Caco-2 (cell line): ENCODE measurements at places on chromosomes 3 and 15. TPM values are rescaled to one million over a fixed set of nuclear protein-coding genes. Genes with fewer than 3 reads are reported as not detected.

PLSCR5 gene
- 0.26 TPM in 1 of 2 replicates, not detected in the other for total RNA-seq

GRCh38 chr15:26867200-26868007 lies 542 bp downstream of the GABRA5 start:
- no peak overlapping the region for H3K27ac ChIP-seq
- H3K36me3 ChIP-seq = no peaks in the 10 kb centered on the region
- no peaks in the 10 kb centered on the region for H3K27me3 ChIP-seq
- no peak for DNase-seq
- no peak overlapping the region for H3K4me3 ChIP-seq

DNA sequence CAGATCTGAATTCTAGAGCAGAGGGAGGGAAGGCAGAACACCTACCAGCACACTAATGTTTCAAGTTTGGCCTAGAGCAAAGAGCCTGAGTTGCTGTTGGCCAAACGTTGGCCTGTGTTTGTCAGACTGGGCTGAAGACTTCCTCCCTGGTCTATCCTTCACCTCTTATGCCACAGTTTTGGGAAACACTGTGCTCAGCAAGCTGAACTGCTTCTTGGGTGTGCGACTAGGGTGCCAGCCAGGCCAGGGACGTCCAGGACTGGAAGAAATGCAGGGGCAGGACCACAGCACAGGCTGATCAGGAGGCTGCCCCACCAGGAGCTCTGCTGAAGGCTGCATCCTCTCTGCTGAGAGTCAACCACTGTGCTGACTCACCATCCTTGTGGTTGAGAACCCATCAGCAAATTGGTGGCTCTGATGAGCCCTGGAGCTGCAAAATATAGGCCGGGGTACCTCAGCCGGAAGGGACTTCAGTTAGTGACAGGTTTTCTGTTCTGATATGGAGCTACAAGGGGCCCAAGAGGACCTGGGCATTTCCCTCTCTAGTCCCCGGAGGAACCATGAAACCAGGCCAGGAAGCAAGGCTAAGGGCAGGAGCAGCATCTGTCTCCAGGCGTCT lies 131.6 kb upstream of the RASGRP1 start:
- H3K27me3 ChIP-seq = no peaks in the 10 kb centered on the region
- no peak overlapping the region for H3K4me3 ChIP-seq
- H3K27ac ChIP-seq = no peak overlapping the region

ABCC5 gene
- total RNA-seq = 21.3 and 22.4 TPM in 2 replicates

JAGN1 gene
- 34.2 and 35.9 TPM in 2 replicates for total RNA-seq

RBP2 gene
- total RNA-seq = 26.9 and 28.0 TPM in 2 replicates

GRCh38 chr3:127816783-127817405 lies 5.4 kb downstream of the MGLL start:
- DNase-seq = no peak
- no peaks in the 10 kb centered on the region for H3K27me3 ChIP-seq
- H3K36me3 ChIP-seq = no peaks in the 10 kb centered on the region

DNA sequence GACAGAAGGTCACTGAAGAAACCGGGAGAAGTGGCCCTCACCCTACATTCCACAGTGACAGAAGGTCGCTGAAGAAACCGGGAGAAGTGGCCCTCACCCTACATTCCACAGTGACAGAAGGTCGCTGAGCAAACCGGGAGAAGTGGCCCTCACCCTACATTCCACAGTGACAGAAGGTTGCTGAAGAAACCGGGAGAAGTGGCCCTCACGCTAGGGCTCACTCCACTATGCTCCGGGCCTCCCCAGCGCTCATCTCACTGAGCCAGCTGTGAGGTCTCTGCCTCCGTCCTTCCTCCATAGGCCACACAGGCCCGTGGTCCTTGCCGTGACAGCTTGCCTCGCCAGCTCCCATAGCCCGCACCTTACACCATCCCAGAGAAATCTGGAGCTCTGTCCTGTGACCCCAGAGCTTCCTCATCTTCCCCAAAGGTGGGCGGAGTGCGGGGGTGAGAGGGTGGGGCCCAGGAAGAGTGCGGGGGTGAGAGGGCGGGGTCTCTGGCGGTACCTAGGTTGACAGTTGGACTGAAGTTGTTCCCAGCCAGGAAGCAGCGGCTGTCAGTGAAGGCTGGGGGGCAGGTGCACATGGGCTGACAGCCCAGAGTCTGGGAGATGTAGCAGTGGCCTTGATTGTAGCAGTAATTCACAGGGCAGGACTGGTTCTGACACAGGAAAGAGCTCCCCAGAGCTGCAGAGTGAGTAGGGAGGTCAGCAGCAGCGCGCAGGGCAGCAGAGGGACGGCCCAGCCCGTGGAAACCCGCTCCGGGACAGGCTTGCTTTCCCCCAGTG lies 32.0 kb downstream of the MUC20 start:
- H3K36me3 ChIP-seq = no peaks in the 10 kb centered on the region
- H3K27me3 ChIP-seq = no peaks in the 10 kb centered on the region
- DNase-seq = no peak
- H3K4me3 ChIP-seq = no peak overlapping the region
- H3K4me1 ChIP-seq = peaks cover 12% of the 10 kb centered on the region

SMCO1 gene
- total RNA-seq = not detected in 2 replicates
